ENCODE measurements at places on chromosomes 3 and 15.
A peak's percentile ranks its signal among the peaks of the same experiment; 100 is the strongest.

GRCh38 chr3:14652-15051 lies 181.9 kb upstream of the CHL1 start:
- DNase-seq: no peak

DNA sequence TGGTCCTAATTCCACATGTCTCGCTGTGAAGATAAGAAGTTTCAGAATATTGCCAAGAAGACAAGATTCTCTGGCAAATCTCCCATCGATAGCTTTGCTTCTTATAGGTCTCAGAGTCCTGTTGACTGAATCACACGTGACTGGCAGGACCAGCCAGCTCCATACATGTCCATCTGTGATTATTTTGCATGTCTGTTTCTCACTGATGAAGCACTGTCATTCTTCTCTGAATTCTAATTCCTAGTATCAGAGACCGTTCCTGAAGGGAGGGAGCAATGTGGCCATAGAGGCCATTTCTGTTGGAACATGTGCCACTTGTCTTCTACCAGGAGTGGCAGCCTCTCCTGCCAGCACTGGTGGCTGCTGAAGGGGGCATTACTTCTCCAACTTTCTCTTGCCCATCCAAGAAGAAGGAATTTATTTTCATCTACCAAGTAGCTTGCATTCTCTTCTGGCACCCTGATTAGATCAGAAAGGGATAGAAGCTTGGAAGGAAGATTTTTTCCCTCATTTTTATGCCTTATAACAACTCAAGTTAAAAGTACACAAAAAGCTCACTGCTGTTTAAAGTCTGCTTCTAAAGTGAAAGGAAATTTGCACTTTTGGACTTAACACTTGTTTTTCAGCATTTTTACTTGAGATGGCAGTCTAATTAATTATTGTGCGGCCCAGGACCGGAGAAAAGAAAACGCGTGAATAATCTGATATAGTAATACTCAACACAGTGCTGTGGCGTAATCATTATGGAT lies 115.8 kb downstream of the IQCH start:
- no peak for DNase-seq

DNA sequence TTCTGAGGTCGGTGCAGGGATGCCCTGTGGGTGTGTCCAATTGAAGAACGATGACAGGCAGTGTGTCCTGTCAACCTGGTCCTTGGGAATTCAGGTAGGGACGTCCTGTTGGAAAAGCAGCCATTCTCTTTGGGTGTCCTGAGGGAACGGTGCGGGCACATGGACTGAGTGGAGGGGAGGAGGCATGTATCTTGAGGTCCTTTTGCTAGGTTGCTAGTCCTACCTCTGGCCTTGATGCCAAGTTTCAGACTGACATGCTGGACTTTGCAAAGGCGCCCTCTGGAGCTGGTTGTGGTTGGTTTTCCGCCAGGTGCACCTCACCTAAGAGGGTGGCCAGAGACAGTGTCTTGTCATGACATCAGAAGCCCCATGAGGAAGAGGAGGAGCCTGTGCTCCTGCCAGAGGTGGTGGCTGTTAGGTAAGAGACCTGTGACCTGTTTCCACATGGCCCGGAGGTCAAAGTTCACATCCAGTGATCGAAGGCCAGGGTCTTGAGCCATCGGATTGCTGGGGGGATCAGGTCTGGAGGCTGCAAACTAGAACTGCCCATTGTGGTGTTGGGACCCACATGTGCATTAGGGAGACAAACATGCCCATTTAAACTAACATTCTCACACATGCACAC lies 106.3 kb downstream of the SNRPN start:
- no peak for DNase-seq

DNA sequence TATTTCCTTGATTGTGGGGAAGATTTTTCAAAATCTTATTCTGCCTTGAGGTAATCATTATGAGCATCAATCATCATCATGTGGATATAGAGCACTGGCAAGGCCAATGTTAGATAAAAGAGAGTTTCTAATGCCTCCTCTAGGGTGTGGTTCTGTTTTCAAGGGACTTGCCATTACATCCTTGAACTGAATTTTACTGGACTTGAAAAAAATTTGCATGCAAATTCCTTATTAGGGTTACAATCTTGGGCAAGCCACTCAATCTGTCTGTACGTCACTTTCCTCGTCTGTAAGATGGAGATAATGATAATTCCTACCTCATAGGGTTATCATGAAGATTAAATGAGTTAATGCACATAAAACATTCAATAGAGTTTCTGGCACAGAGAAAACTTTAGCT lies 156.2 kb upstream of the WNT5A start:
- no peak for DNase-seq

- no peak for DNase-seq
Observed at GRCh38 chr3:119211193-119211592, 29.5 kb downstream of the B4GALT4 start.

DNA sequence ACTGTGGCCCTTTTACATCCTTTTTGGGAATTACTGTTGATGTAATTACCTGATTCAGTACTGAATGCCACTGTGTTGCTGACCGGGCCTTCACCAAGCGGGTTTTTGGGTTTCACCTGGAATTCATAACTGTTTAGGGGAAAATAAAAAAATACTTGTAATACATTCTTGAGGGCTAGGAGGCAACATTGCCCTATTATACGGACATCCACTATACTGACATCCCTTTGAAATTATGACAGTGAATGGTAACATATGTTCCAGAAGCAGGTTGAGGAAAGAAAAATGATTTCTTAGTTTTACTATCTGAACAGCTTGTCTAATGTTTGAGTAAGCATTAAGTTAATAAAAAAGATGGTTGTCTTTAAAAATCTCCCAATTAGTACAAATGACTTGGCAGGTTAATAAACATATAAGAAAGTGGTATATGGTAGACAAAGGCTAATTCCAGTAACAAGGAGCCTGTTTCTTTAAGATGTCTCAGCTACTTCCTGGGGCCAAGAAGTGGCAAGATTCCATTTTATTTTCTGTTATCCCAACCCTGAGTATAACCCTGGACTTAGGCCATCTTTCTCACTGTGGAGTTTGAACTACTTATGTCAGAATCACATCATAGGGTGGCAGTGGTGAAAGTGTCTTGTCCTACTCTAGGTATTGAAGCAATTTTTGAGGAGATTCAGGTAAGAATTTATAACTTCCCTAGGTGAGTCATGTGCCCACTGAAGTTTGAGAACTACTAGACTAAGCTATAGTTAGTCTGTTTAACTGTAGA lies 45.5 kb downstream of the TFG start:
- DNase-seq: peak; percentile 25

DNA sequence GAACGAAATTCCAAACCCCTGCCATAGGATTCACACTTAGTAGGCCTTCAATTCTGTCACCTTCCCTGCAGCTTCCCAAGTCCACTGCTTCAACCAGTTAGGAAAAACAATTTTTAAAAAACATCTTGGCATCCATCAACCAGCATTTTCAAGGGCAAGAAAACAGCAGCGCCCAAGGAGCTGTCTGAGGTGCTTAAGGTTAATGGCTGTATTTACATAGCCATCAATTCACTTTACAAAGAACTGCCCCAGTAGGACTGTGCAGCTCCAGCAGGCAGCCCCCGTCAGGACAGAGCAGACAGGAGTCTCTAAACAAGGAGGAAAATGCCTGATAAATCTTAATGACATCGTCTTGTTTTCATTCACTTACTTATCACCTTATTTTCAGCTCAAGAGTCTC lies 13.3 kb downstream of the TAFA4 start:
- peak; percentile 16 for DNase-seq

GRCh38 chr15:71729319-71729718 lies 81.0 kb upstream of the NR2E3 start:
- no peak for DNase-seq

- no peak for DNase-seq
Observed at GRCh38 chr3:46370839-46371518, at the start of gene CCR5. Gene CCR5 (plus strand): TSS chr3:46370946. CDS start chr3:46372903, 1,957 bp downstream.

GRCh38 chr15:71242292-71242691 lies 127.0 kb downstream of the THSD4 start:
- DNase-seq: peak; percentile 41

GRCh38 chr3:24963762-24964625 lies 464.1 kb upstream of the RARB start:
- peak; percentile 46 for DNase-seq

Data from fibroblast of upper back skin (primary cell).